DMS153 (cell line): ENCODE measurements at places on chromosomes 4 and X.

DNA sequence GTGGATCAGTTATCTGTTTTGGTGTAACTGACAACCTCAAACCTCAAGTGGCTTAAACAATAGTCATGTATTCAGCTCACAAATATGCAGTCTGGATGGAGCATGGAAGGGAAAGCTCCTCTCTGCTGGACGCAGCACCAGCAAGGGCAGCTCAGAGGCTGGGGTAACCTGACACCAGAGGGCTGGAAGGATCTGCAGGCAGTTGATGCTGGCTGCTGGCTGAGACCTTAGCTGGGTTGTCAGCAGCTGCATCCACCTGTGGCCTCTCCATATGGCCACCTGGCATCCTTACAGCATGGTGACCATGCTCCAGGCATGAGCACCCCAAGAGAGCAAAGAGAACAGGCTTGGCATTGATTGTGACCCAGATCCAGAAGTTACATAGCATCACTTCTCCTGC lies 46.7 kb downstream of the ENPP6 start:
- DNase-seq, result peak; percentile 52

- DNase-seq, result no peak
Observed at GRCh38 chr4:46124773-46125413, 1.0 kb upstream of the GABRG1 start.

DNA sequence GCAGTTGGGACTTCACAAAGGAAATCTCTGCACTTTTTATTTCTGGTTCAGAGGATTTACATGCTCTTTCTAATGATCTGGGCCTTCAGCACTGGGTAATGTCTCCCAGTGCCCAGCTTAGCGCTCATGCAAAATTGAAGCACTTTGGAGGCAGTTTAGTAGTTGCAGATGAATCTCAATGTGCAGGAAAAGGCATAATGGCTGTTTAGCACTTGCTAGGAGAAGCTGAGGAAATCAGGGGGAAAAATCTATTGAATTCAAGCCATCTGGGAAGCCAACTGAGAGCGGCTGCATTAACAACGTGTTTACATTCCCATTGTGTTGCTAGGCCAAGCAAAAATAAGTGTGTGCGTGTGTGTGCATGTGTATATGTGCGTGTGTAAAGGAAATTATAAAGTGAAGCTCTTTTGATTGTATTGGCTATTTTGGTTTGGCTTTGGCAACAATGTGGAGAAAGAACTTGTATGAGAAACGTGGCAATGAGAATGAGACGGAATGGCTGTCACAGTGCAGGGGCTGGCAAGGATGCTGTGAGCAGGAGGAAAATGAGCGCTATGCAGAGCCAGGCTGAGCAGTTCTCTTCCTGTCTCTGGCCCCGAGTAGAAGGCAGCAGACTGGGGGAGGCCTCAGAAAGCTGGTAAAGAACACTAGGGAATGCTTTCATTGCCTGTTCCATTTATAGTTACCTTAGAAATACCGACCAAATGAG lies 231.5 kb downstream of the UNC5C start:
- no peak for DNase-seq

DNA sequence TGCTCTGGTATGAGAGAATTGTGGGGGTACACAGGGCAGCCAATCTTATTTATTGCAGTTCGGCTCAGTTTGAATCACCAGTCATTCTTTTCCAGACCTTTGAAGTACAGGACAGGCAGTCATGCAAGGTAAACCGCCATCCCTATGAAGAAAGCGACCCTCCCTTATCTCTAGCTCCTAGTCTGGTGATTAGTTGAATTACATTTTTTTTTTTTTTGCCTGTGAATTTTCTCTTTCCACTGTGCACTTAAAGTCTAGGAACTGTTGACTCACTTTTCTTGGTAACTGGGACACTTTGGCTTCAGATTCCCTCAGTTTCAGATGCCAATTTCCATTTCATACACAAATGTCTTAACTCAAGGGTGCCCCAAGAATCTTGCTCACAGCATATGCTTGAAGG lies 82.4 kb upstream of the FAM9C start:
- no peak for DNase-seq

- DNase-seq, result peak; percentile 73
Observed at GRCh38 chrX:155263854-155264628, at the start of gene RAB39B. RAB39B (minus strand) TSS chrX:155264491; CDS start chrX:155264288, 203 bp downstream.

DNA sequence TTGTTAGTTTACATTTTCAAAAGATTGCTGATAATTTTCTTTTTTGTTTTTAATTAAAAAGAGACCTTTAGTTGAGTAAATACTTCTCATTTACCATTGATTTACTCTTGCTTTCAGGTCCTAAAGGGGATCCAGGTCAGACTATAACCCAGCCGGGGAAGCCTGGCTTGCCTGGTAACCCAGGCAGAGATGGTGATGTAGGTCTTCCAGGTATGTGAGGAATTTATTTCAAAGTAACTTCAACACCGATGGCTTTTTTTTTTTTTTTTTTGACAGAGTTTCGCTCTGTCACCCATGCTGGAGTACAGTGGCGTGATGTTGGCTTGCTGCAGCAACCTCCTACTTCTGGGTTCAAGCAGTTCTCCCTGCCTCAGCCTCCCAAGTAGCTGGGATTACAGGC lies 135.1 kb downstream of the IRS4 start:
- DNase-seq, result no peak

GRCh38 chrX:21376636-21377035 lies 2.4 kb downstream of the CNKSR2 start:
- no peak for DNase-seq

- DNase-seq, result no peak
Observed at GRCh38 chr4:22093126-22093525, 144.6 kb upstream of the KCNIP4 start.

DNA sequence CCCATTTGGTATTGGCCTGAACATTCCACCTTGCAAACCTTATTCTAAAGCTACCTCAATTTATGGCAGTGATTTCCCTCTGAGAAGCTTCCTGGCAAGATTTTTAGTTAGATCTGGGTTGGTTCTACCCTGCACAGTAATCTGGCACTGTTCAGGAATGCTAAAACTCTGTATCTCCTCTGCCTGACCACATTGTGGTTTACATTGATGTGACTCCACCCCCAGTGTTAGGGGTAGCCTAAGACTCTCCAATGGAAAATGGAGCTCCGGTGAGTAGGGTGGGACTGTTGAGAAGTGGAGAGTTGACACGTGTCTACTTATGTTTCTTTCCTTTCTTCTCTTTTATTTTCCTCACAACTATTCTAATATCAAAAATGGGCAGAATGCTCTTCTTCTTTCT lies 45.4 kb downstream of the BMPR1B start:
- no peak for DNase-seq
